ENCODE measurements at places on chromosomes 5 and 9.
A peak's percentile ranks its signal among the peaks of the same experiment; 100 is the strongest.

DNA sequence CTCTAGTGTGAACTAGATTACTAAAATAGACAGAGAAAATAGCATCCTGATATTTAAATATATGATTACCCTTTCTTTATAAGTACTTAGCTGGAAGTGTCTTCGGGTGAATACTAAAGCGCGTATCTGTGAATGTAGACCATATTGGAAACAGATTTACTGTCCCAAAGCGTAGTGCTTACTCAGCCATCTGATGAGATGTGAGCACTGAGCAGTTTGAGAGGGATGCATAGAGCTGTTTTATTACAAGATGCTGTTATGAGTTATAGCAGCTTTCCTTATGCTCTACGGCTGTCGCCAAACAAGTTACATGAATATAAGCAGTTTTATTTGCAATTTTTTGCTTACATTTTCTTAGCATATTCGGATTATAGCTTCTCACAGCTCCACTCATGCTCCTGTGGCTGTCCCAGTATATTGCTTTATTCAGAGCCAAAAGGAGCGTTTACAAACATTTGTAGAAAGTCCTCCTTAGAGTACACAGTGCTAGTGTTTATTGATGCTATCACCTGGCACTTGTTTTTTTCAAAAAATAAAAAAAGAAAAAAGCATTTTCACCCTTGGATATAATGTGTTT, 981.4 kb upstream of the WWC1 start:
- DNase-seq: no peak

DNA sequence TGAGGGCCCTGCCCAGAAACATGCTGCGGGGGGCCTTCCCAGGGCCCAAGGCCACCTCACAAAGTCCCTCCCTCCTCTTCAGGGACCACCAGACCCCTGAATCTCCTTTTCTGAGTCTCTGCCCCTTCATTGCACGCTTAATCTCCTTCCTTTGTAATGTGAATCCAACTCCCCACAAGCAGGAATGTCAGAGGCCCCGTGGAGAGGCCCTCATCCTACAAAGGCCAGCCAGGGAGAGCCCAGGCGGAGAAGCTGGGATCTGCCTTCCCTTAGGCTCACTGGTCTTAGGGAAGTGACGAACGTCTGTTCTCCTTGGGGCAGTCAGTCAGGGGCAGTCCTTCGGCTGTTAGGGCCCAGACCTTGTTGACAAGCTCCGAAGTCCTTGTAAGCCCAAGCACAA, 2.3 kb downstream of the SMIM33 start:
- no peak for DNase-seq

DNA sequence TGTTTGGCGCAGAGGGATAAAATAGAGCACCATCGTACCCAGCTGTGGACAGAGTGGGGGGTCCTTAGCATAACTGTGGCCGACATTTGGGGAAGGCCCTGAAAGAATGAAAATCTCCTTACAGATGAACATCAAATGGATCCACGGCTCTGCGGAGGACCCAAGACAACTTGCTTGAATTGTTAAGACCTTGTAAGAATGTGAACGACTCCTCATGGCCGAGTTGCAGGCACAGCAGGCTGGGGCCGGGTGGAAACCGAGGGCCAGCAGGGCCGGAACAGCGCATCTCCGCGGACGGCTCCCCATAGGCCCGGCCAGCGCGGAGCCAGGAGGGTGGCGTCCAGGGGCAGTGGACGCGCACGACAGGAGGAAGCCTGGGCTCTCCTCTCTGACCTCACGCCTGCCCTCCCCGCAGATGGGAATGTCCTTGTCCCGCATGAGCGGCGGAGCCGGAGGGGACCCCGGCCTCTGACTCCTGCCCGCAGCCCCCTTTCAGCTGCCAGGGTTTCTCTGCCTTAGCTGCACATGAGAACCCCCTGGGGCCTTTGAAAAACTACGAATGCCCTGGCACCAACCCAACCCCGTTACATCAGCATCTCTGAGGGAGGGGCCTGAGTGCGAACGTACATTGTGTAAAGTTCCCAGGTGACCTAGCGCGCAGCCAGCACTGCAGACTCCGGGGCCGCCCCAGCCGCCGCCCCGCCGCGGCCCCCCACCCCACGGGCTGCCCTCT, 36.2 kb upstream of the PTCH1 start:
- peak; percentile 11 for DNase-seq

DNA sequence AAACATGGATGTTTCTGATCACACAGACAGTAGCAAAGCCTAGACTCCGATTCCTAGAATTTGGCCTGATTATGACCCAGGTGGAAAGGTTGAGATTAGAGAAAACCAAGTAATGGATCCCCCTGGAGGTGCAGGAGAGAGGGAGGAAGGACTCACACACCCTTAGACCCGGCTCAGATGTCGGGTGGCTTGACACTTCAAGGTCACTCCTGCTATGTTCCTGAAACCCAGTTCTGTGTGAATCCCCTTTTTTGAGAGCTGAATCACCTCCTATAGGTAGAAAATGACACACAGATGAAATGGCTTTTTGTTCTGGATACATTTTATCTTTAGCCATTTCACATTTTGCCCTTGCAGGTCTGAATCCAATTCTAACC, 192.8 kb downstream of the ARRDC3 start:
- no peak for DNase-seq

DNA sequence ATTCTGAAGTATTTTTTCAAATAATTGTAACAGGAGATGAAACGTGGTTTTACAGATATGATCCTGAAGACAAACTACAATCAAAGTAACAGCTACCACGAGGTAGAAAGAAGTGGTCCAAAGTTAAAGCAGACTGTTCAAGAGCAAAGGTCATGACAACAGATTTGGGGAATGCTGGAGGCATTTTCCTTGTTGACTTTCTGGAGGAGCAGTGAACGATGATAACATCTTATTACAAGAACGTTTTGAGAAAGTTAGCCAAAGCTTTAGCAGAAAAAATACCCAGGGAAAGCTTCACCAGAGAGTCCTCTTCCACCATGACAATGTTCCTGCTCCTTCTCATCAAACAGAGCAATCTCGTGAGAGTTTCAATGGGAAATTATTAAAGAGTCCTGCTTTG, 145.4 kb upstream of the NREP start:
- no peak for DNase-seq

- no peak for DNase-seq
Measured at GRCh38 chr5:7794823-7795222, 56.1 kb downstream of the CFAP90 start.

GRCh38 chr5:158943057-158943456, 156.7 kb downstream of the EBF1 start:
- DNase-seq: no peak

GRCh38 chr9:14452539-14452938, 138.6 kb upstream of the NFIB start:
- no peak for DNase-seq

GRCh38 chr5:177557041-177557647, 2.8 kb upstream of the FAM193B start:
- no peak for DNase-seq

DNA sequence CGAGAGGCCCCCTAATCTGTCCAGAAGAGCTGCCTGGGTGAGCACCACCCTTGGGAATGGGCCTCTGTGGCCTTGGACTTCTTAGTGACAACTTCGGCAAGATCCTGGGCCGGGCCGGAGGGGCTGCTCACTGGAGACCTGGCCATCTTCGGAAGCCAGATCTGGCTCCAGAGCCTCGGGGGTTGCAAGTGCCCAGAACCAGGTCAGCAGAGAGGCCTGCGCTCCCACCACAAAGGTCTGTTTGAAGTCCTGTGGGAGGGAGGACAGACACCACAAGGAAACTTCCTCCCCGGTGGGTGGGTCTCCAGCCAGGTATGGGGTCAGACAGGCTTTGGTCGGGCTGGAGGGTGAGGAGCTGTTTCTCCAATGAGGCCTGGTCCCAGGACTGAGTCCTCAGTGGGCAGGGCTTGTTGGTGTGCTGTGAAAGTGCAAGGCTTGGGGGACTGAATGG, 86.1 kb downstream of the DAB2IP start:
- DNase-seq: no peak
